RCC 7860 (cell line): ENCODE measurements at places on chromosomes 2 and 18.
A peak's percentile ranks its signal among the peaks of the same experiment; 100 is the strongest.

DNA sequence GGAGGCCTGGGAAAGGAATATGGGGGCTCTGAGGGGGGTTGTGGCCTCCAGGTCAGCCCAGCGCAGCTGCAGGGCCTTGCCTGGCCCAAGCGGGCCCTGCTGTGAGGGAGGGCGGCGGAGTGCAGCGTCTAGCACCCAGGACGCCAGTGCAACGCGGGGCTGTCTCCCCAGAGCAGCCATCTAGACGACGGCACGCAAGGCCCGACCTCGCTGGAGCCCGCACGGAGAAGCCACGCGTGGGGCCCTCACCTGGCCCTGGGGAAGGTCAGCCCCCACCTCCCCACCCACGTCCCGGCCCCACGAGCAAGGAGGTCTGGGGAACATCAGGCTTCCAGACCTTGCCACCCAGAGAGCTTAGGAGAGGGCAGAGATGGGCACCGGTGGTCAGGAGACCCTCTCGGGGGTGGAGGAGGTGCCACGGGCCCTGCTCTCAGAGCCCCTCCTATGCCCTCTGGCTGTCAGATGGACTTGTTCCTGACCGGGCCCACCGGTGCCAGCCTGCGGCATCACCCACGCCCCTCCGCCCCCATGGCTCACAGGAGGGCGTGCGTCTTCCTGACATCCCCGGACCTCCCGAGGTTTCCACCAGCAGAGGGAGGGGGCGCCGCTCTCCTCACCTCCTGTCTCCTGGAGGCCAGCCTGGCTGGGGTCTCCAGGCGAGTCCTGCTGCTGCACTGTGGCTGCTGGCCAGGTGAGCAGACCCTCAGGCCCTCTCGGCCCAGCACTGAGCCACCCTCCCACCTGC is 17.0 kb downstream of the GPR35 start:
- no peak for DNase-seq

GRCh38 chr2:135960656-135961551 is 24.5 kb downstream of the DARS1 start:
- DNase-seq = no peak

GRCh38 chr18:68865021-68865420 is 67.1 kb downstream of the CCDC102B start:
- DNase-seq = no peak

GRCh38 chr2:236969767-236970655 is 115.7 kb upstream of the COPS8 start:
- no peak for DNase-seq

- peak; percentile 91 for DNase-seq
Measured at GRCh38 chr2:99821572-99821971, 320.8 kb downstream of the AFF3 start.

GRCh38 chr2:238431-238830 is 25.4 kb downstream of the SH3YL1 start:
- no peak for DNase-seq

GRCh38 chr2:139374296-139374850 is 594.2 kb upstream of the NXPH2 start:
- DNase-seq = no peak

GRCh38 chr2:199916980-199917379 is 5.9 kb downstream of the C2orf69 start:
- DNase-seq = no peak

DNA sequence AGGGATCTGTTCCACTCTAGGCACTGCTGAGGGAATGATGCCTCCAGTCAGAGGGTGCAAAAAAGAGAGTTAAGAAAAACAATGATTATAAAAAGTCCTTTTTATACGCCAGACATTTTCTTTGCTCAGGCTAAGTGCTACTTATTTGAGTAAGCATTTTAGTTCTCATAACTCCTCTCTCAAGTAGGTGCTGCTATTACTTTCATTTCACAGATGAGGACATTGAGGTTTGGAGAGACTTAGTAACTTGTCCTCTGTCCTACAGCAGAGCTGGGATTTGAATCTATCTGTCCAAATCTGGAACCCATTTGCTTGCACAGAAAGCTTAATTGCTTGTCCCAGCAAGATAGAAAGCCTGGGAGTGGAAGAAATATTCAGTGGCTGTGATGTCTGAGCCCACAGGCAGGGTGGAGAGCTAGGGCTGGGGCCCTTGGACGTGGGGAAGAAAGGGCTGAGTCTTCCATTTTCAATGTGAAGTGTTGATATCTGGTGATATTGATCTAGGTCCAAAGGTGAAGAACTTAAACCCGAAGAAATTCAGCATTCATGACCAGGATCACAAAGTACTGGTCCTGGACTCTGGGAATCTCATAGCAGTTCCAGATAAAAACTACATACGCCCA is 5.8 kb downstream of the IL37 start:
- DNase-seq = no peak

DNA sequence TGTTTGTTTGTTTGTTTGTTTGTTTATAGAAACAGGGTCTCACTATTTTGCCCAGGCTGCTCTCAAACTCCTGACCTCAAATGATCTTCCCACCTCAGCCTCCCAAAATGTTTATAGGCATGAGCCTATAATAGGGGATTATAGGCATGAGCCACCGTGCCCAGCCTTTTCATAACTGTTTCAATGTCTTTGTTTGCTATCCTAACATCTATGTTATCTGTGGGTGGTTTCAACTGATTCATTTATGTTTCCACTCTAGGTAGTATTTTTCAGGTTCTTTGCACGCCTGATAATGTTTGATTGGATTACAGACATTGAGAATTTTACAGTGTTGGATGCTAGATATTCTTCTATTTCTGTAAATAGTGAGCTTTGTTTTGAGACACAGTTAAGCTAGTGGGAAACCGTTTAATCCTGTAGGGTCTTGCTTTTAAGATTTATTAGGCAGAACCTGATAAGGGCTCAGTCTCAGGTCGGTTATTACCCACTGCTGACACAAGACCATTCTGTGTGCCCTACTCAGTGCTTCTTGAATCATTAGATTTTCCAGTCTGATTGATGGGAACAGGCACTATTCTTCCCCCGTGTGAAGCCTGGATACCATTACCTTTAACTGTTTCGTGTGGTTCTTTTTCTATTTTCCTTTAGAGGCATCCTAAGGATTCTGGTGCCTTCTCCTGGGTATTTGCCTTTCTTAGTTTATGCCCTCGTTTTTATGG is 76.5 kb upstream of the TMEM87B start:
- no peak for DNase-seq

- no peak for DNase-seq
Measured at GRCh38 chr2:219056896-219057708, 3.6 kb downstream of the IHH start.

GRCh38 chr2:183541766-183542165 is 417.5 kb downstream of the NUP35 start:
- no peak for DNase-seq

GRCh38 chr2:218796691-218797090 is 14.7 kb downstream of the CYP27A1 start:
- no peak for DNase-seq

GRCh38 chr2:55958756-55959155 is 35.2 kb upstream of the EFEMP1 start:
- no peak for DNase-seq

- no peak for DNase-seq
Measured at GRCh38 chr2:239959059-239959971, 65.8 kb downstream of the NDUFA10 start.

GRCh38 chr2:240896871-240897692 is 1.1 kb upstream of the MAB21L4 start:
- DNase-seq = no peak

DNA sequence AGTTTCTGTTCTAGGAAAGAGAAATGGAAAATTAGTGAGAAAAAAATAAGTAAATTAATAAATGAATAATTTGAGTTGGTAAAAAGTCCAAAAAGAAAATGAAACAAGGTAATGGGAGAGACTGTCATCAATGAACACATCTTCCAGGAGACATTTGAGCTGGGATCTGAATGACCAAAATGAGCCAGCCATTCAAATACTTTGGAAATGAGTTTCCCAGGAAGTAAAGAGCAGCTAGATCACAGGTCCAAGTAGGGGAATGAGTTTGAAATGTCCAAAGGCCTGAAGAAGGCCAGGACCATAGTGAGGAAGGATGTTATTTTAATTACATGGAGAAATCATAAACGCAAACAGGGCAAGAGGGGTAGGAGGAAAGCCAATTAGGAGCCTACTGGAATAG is 6.6 kb upstream of the DNAH7 start:
- DNase-seq = no peak

DNA sequence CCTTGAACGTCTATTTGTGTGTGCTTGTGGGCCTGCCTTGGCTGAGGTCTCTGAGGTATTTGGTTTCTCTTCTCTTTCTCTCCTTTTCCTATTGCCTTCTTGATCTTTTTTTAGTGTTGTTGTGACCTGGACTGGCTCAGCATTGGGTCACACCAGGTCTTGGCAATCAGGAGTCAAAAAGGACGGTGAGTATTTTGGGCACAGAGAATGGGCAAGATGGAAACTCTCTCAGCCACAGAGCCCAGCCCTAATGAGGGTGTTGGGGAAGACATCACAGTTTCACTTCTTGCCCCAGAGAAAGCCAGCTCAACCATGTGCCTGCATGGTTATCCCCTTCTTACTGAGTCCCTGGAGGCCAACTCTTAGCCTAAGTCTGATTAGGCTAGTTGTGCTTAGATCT is 13.7 kb upstream of the INO80C start:
- DNase-seq = no peak

DNA sequence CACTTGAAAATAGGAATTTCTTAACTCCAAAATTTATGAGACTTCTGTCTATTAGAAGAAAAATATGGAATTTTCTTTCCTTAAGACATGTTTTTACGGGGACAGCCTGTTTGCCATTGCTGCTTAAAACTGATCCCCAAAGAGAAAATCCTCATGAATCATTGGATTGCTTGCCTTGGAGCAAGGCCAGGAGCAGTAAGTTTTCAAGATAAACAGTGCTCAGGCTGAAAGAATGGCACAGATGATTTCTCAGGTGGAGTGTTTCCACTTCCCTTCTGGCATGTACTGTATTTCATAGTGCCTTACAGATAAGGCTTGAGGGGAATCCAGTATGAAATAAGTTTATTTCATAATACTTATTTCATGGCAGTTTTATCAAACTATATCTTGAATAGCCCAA is 74.3 kb upstream of the MMADHC start:
- DNase-seq = peak; percentile 43

- DNase-seq = peak; percentile 68
Measured at GRCh38 chr2:46855805-46856204, 59.8 kb downstream of the MCFD2 start.

GRCh38 chr2:66435549-66435875 is 587 bp downstream of the MEIS1 start:
- DNase-seq = no peak

DNA sequence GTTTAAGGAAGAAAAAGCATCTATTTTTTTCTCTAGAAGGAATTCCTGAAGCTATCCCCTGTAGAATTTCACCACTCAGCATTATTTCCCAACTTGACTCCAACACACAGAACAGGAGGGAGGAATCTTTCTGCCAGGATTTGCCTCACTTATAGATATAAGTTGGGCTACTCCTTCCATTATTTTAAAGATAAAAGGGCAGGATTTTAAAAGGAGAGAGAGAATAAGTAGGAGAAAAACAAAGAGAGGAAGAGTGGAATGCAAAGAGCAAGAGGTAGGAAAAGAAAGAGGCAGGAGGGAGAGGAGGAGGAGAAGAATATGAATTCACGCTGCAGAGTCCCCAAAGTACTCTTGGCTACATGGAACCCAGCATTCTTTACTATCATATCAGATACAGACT is 182.5 kb downstream of the TCF4 start:
- no peak for DNase-seq

DNA sequence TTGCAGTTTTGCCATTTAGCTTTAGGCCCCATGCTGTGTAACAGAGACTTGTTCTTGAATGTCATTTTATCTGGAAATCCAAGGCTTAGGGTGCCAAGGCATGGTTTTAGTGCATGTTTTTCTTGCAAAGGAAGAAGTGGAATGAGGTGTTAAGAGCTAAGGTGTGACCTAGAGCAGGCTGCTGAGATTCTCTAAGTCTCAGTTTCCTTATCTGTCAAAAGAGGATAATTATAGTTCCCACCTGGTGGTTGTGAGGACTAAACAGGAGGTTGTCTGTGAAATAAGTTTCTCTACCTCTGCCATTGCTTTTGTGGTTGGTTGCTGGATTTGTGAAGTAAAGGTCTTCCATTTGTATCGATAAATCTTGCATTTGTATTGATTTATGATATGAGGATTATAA is 82.0 kb downstream of the TANC1 start:
- no peak for DNase-seq

GRCh38 chr18:58896734-58897508 is 32.2 kb downstream of the ZNF532 start:
- no peak for DNase-seq

- no peak for DNase-seq
Measured at GRCh38 chr18:77344786-77345500, 95.3 kb downstream of the GALR1 start.

- DNase-seq = no peak
Measured at GRCh38 chr2:151976945-151977353, 121.9 kb downstream of the CACNB4 start.

DNA sequence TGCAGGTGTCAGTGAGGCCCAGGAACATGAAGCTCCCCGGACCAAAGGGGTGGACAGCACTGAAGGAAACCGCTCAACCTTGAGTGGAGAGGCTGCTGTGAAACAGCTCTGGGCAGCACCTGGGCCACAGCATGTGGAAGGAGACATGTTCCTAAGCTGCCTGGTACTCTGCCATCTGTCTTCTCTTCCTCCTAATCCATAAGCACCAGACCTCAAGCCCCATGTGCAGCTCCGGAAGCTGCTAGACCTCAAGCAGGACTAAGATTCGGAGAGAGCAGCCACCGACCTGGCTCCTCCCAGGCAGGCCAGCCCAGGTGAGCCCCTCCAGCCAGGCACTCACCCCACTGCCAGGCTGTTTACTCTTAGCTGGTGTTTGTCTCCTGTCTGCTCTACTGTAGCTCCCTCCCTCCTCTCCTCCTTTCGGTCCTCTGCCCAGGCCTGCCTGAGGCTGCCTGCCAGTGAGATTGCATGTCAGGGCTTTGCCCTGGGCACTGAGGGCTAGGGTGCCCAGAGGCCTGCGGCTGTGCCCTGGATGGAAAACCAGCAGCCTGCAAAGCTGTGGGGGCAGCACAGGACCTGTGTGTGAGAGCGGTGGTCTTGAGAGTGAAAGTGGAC is 53.7 kb downstream of the BCL11A start:
- no peak for DNase-seq

- no peak for DNase-seq
Measured at GRCh38 chr2:217412277-217412676, 552.4 kb upstream of the TNP1 start.

DNA sequence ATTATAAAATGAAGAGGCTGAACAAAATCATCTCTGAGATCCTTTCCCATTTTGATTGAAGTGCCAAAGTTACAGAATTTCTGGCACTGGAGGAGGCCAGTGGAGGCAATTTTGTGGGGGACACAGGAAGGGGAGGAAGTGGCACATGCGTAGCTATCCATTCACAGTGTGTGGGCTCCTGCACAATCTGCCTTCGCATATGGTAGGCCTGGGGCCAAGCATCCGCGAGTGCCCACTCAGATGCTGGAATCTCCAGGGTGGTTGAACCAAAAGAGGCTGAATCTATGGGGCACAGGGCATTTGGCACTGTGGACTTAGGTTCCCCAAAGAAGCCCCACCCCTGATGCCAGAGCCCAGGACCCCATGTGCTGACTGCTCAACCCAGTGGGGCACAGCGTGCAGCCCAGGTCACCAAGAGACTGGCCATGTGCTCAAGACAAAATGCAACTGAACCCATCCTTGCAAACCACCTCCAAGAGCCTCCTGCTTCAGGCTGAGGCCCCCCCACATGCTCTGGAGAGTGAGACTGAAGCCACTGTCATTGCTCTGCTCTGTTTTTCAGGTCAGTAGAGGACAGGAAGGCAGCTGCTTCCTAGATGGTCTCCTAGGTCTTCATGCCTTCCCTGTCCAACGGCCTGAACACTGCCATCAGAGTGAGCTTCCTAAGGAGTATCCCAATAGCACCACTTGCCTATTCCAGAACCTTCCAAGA is 28.5 kb downstream of the ST8SIA5 start:
- no peak for DNase-seq
